ENCODE measurements at places on chromosomes 7 and 10.

DNA sequence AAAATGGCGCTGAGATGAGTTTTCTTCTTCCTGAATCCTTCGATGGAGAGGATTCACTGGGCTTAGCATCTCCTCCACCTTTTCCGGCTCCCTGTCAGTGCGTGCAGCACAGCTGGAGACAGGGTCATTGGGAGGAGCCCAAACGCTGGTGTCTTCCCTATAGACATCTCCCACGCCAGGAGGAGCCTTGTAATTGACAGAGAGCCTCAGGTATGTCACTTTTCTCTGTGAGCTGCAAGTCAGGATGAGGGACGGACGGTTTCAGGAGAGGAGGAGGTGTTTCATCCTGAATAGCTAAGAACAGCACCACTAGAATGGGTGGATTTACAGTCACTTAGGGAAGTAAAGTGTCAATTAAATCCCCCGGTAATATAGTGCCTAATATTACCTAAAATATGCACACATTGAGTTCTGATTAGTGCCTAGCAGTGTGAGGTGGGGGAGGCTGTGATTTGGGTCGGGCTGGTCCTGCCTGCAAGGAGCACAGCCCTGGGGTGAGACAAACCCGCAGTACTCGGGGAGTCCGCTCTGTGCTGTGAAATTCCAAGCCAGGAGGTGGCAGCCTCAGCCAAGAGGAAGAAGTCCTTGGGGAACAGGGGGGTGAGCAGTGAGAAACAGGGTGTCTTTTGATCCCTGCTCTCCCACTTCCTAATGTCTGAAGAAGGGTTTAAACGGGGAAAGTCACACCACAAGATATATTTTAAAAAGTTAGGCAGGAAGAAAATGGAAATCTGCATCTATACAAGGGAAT is 28.2 kb downstream of the IL15RA start:
- DNase-seq = peak; percentile 41

- DNase-seq = no peak
These were observed 15.1 kb upstream of the CYP3A5 start for GRCh38 chr7:99694912-99695304.

- no peak for DNase-seq
These were observed 10.6 kb upstream of the GRB10 start for GRCh38 chr7:50793120-50793946.

- no peak for DNase-seq
These were observed 139.4 kb downstream of the HIBADH start for GRCh38 chr7:27523321-27523720.

GRCh38 chr10:30751678-30752331 is 122.3 kb upstream of the LYZL2 start:
- peak; percentile 72 for DNase-seq

DNA sequence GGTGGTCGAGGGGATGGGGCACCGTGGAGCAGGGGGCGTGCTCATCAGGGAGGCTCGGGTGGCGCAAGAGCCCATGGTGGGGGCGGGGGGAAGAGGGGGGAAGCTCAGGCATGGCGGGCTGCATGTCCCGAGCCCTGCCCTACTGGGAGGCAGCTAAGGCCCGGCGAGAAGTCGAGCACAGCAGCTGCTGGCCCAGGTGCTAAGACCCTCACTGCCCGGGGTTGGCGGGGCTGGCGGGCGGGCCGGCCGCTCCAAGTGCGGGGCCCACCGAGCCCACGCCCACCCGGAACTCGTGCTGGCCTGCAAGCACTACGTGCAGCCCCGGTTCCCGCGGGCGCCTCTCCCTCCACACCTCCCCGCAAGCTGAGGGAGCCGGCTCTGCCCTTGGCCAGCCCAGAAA is 55.0 kb upstream of the FAM171A1 start:
- no peak for DNase-seq

GRCh38 chr7:116591202-116592040 is 66.6 kb downstream of the CAV1 start:
- DNase-seq = no peak

GRCh38 chr7:156158213-156158612 is 345.9 kb upstream of the SHH start:
- DNase-seq = no peak

DNA sequence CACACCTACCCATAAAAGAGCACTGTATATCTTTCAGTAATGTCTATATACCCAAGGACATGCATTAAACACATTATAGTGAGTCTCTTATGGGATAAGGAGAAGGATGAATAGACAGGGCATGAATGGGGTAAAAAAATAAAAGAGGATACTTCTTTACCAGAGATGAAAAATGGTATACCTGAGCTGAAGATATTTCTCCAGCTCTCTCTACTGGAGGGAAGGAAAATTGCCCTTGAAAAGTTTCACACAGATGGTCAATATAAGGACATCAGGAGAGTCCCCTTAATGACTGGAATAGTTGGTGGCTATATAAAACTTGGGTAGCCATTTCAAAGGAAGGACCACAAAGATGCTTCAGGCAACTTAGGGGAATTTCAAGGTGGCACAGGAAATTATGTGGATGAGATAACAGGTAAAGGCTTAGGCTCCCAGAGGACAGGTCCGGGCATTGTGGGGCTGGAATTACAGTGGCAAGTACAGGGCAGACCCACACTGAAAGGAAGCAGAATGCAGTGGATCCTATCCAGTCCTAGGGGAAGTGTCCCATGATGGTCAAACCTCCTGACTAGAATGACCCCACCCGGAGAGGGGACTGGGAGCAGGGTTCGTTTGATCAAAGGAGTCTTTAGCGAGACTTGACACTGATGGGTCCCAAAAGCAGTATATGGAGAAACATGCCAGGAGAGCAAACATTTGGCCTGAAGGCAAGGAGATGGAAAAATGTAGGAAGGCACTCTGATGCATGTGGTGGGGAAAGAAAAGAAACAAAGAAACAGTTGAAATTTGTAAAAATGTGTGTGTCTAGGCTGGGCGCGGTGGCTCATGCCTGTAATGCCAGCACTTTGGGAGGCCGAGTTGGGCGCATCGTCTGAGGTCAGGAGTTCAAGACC is 35.6 kb downstream of the PLAU start:
- DNase-seq = no peak

- DNase-seq = no peak
These were observed 82.9 kb upstream of the AFAP1L2 start for GRCh38 chr10:114486938-114487814.

DNA sequence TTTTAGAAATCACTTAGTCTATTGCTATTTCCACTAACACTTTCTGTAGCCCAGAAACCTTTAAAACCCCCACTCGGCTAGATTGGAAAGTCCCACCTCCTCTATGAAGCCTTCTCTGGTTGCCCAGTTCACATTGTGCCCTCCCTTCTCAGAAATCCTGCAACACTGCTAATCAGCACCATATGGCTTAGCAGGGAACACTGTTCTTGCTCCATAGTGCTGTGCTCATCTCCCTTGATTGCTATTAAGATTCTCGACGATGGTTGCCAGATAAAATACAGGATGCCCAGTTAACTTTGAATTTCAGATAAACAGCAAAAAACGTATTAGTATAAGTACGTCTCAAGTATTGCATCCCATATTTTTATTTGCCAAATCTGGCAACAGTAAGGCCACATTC is 40.1 kb upstream of the XPNPEP1 start:
- DNase-seq = no peak

GRCh38 chr7:135317676-135318325 is 84.2 kb downstream of the STRA8 start:
- DNase-seq = no peak

GRCh38 chr7:158055726-158056510 is 531.7 kb downstream of the PTPRN2 start:
- DNase-seq = no peak

DNA sequence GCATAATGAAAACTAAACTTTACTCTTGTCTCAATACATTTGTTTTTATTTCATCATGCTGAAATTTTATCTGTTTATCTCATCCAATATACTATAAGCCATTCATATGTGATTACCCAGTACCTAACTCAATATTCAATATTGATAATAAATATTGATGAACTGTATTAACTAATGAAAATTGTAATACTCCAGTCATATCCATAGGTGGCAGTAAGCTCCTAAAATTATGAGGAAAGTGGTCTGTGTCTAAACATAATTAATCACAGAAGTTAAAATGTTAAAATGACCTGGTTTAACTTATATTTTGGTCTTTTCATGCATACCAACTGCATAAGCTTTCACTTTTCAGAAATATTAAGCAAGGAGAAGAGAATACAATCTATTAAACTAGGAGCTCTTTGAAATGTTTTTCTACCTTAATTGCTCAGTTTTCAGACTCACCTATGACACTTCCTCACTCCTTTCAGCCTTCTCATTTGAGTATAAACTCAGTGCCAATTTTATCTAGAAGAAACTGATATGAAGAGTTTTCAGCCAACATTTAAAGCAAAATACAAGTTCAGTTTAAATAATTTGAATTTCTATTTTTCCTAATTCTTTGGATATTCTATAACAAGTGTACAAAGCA is 30.5 kb upstream of the VWDE start:
- DNase-seq = no peak

DNA sequence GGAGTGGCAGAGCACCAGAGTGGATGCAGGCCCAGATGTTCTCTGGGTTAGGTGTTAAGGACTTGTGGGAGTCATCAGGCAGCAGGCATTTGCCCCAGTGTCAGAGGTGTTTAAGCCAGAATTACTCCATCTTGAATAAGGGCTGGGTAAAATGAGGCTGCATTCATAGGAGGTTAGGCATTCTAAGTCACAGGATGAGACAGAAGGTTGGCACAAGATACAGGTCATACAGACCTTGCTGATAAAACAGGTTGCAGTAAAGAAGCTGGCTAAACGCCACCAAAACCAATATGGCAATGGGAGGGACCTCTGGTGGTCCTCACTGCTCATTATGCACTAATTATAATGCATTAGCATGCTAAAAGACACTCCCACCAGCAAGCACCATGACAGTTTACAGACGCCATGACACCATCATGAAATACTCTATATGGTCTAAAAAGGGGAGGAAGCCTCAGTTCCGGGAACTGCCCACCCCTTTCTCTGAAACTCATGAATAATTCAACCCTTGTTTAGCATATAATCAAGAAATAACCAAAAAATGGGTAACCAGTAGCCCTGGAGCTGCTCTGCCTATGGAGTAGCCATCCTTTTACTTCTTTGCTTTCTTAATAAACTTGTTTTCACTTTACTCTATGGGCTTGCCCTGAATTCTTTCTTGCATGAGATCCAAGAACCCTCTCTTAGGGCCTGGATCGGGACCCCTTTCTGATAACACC is 882 bp upstream of the LRRC61 start:
- DNase-seq = peak; percentile 55

DNA sequence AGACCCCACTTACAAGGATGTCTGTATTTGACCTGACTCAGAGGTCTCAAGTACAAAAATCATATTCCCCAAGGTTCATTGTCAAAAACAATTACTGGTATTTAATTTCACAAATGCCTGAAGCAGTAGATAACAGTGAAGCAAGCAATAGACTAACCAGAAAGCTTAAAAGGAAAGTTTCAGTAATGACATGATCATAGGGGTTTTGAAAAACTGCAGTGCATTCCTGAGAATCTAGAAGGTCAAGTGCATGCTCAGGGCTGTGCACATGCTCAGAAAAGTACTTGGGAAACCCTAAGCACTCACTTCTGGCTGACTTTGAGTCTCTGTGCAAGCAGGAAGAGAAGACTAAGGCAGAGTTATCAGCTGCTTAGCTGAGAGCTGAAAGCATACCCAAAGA is 27.1 kb downstream of the RASGEF1A start:
- DNase-seq = no peak

- no peak for DNase-seq
These were observed 39.5 kb downstream of the ZNF117 start for GRCh38 chr7:64951250-64951848.

- no peak for DNase-seq
These were observed 25.8 kb downstream of the MACC1 start for GRCh38 chr7:20191391-20191869.

DNA sequence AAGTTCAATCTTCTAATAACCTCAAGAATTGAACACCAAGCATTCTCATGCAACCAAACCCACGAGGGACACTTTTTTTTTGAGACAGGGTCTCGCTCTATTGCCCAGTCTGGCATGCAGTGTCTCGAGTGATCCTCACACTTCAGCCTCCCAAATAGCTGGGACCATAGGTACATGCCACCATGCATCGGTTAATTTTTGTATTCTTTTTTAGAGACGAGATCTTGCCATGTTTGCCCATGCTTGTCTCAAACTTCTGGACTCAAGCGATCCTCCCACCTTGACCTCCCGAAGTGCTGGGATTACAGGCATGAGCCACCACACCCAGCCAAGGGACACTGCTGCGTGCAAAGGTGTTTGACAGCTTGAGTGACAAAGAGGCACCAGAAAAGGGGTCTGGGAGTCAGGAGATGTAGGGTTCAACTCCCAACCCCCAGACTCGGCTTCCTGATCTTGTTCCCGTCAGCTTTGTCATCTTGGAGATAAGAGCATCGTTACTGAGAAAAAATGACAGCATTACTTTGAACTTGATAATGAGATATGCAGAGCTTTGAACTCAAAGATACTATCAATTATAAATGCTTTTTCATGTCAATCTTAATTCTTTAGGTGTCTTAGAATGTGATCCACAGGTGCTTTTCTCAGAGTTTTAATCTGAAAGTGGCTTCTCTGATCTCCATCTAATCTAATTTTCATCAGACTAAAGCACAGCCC is 1.6 kb upstream of the CYTH3 start:
- no peak for DNase-seq

- no peak for DNase-seq
These were observed 6.3 kb downstream of the ACTL6B start for GRCh38 chr7:100649826-100650565.

- DNase-seq = no peak
These were observed 44.8 kb downstream of the MALSU1 start for GRCh38 chr7:23343806-23344475.

DNA sequence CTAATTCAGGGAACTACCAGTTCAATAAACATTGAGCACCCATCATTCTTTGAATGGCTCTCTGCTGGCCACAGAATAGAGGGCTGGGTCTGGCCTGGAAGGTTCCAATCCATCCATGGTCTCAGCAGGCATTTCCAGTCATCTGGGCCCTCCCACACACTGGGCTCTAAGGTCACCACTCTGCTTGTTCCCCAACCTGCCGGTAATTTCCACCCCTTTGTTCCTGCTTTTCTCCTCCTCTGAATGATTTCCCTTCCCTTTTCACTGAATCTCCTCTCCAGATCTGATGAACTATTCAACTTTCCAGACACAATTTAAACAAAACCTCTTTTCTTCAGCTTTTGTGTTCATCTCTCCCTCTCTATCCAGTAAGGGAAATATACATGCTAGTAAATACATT is 2.6 kb downstream of the BZW2 start:
- no peak for DNase-seq

DNA sequence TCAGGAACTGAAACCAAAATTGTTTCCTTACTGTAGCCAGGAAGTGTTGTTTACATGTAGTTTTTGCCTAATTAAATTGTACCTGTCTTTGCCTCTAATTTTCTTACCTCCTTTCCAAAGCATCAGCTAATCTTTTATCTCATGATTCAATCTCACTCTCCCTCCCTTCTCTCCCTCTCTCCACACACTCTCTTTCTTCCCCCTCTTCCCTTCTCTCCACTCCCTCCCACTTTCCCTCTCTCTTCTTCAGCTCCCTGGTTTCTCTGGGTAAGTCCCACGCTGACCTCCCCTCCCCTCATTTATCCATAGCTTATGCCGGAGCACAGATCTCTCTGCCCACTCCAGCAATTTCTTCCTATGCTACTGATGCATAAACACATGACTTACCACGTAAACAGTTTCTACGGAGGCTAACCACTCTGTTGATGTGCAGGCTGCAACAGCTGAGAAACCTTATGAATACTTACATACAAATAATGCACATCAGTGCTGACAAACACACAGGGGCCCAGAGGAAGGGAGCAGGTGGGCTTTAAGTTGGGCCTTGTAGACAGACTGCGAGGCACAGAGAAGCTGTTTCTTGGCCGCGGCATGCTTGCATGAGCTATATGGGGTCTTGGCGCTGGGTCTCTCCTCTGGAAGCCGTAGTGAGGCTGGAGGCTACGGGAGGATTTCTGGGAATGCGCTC is 174.4 kb upstream of the PLXNA4 start:
- no peak for DNase-seq
